Activated naive CD8-positive, alpha-beta T cell treated with anti-CD3 and anti-CD28 coated beads for 36 hours (primary cell): ENCODE measurements at places on chromosomes 13 and 19.

DNA sequence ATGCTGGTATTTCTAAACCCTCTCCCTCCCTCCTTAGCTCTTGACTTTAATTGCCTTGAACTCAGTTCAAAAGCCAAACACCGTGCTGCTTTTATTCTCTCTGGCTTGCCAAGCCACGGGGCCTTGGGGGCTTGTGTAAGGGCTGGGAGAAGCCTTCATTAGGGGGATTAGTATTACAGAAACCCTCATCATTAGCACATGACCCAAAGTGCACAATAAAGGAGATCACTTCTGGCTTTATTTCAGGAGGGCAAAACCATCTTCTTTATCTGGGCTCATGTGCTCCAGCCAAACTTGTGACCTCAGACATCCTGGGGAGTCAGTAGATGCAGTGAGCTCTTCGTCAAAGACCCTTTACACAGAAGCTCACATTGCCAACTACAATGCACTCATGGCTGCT lies at the start of gene DCT:
Gene DCT, minus strand, starts transcription at position 67 of the 400 bp plus-strand sequence. CDS start 427 bp downstream, outside the sequence.
- no peak for DNase-seq

GRCh38 chr19:42255766-42256745 lies 1.1 kb upstream of the ERF start:
- peak; percentile 24 for DNase-seq

DNA sequence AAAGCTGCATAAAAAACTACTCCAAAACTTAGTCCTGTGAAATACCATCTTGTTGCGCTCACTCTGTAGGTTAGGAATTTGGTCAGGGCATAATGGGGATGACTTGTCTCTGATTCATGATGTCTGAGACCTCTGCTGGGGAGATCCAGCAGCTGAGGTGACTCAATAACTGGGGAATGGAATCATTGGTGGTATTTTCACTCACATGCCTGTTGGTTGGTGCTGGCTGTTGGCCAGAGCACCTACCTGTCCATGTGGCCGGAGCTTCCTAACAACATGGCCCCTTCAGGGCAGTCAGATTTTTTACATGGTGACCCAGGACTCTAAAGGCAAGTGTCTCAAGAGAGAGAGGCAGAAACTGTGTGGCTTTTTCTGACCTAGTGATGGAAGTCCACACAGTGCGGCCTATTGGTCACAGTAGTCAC lies 7.4 kb upstream of the ESD start:
- no peak for DNase-seq

GRCh38 chr19:10112037-10112761 lies 706 bp downstream of the P2RY11 start:
- DNase-seq = peak; percentile 68

- DNase-seq = no peak
Measured at GRCh38 chr19:46131485-46132143, 7.1 kb upstream of the IGFL3 start.

DNA sequence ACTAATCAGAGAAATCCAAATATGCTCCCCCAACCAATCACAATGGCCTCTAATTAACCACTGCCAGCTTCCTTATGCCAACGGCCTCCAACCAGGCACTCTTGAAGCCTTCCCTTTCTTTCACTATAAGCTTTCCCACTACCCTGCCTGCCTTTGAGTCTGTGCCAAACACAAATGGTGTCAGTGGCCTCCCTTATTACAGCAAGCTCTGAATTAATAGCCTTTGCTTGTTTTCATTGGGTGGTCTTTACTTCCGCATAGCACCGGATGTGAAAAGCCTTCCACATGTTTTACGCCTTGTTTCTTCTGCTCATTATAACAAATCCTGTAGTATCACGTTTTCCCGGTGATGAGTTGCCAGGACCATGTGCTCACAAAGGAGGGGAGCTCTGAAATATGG lies 1.4 kb upstream of the EDDM13 start:
- DNase-seq = no peak

DNA sequence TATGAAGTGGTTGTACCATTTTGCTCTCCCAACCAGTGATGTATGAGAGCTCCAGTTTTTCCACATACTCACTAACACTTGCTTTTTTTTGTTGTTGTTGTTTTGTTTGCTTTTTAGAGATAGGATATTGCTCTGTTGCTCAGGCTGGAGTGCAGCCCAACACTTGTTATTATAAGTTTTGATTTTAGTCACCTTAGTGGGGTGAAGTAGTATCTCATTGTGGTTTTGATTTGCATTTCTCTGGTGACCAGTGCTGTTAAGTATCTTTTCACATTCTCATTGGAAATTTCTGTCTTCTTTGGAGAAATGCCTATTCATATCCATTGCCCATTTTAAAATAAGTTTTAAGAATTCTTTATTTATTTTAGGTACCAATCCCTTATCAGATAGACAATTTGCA lies 31.3 kb downstream of the CYP4F22 start:
- no peak for DNase-seq

GRCh38 chr13:41178040-41178439 lies 16.3 kb downstream of the KBTBD7 start:
- no peak for DNase-seq

GRCh38 chr13:25167382-25168174 lies 4.5 kb downstream of the AMER2 start:
- DNase-seq = no peak

GRCh38 chr13:103605546-103606326 lies 539.5 kb upstream of the SLC10A2 start:
- DNase-seq = no peak

DNA sequence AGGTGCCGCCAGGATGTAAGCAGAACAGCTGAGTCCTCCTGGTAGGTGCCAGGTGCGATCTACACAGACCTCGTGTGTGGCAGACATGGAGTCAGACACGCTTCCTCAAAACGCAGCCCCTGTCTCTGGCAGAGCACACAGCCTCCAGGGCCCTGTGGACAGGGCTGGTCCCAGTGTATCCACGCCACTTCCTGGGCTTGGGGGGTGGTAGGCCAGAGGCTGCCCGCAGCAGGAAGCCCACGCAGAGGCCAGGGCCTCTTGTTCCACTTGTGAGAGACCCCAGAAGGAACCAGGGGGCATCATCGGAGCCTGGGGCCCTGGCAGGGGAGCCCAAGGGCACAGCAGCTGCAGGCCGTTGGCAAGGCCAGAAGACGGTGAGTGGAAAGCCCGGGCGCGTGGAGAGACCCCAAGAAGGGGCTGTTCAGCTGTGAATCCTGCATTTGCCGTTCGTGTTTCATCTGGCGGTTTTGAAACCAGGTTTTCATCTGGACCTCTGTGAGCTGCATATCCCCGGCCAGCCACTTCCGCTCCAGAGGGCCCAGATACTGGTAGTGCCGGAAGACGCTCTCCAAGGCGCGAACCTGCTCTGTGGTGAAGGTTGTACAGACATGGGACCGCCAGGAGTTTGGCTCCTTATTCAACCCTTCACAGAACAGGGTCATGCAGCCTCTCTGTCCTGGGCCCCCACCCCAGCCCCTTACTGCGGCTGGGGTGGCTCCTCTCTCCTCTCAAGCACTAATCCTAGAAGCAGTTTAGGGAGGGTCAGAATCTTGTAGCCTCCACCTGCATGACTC lies 25.1 kb upstream of the SLITRK1 start:
- DNase-seq = no peak

GRCh38 chr13:80740071-80740470 lies 399.1 kb upstream of the SPRY2 start:
- no peak for DNase-seq

DNA sequence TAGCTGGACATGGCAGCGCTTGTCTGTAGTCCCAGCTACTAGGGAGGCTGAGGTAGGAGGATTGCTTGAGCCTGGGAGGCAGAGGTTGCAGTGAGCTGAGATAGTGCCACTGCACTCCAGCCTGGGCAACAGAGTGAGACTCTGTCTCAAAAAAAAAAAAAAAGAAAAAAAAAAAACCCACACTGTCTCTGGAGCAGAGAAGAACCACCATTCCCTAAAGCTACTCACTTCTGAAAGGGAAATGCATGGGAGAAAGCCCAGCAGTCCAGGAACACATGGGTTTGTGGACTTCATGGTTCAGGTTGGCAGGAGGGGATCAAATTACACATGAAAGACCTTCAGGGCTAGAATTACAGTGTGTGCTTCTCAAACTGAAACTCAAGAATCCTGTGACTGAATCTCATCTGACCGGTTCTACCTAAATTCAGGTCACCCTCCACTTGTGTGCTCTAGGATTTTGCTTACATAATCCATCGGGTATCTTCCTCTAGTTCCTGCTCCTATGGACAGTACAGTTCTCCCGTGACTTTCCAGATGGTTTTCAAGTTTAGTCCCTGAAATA lies 30.2 kb upstream of the CPB2 start:
- no peak for DNase-seq

DNA sequence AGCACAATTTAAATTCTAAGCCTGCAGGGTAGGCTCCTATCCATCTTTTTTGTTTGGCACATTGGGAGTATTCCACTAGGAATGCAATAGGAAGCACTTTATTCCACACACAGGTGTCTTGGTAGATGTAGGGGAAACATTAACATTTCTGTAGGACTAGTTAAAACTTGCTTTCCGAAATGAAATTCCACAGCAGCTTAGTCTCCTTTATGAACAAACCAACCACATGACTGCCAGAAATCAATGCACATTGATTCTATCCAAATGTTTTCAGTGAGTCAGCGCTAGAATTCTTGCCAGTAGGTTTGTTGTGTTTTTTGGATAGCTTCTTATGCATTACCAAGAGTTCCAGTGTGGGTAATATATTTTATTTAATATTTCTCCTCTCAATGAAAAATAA lies 207.9 kb upstream of the CSNK1A1L start:
- no peak for DNase-seq

DNA sequence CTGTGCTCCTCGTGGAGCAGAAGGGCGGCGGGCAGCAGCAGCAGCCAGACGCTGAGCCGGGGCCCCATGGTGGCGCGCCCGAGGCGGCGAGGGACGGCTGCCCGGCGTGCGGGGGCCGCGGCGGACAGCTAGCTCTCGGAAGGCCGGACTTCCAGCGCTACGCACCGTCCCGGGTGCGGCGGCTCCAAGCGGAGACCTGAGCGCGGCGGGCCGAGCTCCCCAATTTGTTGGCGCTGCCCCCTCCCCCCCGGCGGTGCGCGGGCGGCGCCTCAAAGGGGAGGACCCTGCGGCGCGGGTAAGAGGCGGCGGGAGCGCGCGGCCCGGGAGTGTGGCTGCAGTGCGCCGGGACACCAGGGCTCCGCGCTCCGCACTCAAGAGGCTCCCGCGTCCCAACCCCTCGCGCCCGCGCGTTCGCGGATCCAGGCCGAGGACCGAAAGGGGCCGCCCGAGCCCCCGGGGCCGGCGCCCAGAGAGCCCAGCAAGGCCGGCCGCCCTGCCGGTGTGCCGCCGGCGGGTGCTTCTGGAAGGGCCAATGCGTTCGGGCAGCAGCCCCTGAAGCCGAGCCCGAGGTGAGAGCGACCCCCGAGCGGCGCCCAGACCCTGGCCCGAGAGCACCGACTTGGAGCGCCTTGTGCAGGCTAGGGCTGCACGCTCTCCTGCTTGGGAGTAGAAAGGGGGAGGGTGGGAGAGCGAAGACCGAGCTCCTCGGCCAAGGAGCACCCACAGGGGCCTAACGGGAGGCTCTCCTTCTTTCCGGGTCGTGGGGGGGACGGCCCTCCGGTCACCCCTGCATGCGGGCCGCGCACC lies at the start of the genes COL4A1 and COL4A2:
Gene COL4A1, minus strand, starts transcription at position 198 of the 807 bp plus-strand sequence. Its CDS starts 130 bp downstream, at position 68.
Gene COL4A2, plus strand, starts transcription at position 325 of the 807 bp plus-strand sequence. CDS start 620 bp downstream, outside the sequence.
- DNase-seq = no peak

DNA sequence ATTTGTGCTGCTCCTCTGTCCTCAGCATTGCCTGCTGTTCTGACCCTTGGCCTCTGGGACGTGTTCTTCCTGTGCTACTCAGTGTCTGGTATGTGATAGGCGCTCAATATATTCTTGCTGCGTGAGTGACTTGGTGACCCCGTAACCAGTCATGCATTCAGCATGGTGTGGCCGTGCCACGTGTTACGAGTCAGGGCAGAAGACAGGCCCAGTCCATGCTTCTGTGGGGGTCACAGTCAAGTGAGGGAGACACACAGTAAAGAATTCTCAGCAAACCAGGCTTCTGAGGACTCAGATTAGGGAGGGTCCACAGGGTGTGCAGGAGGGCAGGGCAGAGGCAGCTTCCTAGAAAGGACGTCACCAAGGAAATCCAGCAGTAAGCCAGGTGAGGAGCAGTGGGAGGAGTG lies 7.9 kb downstream of the PPP1R37 start:
- no peak for DNase-seq
